Kasumi-1 (cell line): ENCODE measurements at places on chromosomes 5 and 9.

- no peak for DNase-seq
These were observed at the start of gene GDA for GRCh38 chr9:72149231-72149975. Gene GDA (plus strand): TSS chr9:72149440. CDS start chr9:72149560, 120 bp downstream.

- DNase-seq: no peak
These were observed 40.1 kb downstream of the TRPM6 start for GRCh38 chr9:74847478-74848152.

- no peak for DNase-seq
These were observed at the start of gene DCANP1 for GRCh38 chr5:135447298-135447929. Gene DCANP1 (minus strand): TSS chr5:135447348. CDS start chr5:135447108, 240 bp downstream.

GRCh38 chr5:146068977-146069779 lies 36.2 kb downstream of the PLAC8L1 start:
- no peak for DNase-seq

- DNase-seq: peak; percentile 19
These were observed 91.5 kb downstream of the WDR41 start for GRCh38 chr5:77400645-77401044.

DNA sequence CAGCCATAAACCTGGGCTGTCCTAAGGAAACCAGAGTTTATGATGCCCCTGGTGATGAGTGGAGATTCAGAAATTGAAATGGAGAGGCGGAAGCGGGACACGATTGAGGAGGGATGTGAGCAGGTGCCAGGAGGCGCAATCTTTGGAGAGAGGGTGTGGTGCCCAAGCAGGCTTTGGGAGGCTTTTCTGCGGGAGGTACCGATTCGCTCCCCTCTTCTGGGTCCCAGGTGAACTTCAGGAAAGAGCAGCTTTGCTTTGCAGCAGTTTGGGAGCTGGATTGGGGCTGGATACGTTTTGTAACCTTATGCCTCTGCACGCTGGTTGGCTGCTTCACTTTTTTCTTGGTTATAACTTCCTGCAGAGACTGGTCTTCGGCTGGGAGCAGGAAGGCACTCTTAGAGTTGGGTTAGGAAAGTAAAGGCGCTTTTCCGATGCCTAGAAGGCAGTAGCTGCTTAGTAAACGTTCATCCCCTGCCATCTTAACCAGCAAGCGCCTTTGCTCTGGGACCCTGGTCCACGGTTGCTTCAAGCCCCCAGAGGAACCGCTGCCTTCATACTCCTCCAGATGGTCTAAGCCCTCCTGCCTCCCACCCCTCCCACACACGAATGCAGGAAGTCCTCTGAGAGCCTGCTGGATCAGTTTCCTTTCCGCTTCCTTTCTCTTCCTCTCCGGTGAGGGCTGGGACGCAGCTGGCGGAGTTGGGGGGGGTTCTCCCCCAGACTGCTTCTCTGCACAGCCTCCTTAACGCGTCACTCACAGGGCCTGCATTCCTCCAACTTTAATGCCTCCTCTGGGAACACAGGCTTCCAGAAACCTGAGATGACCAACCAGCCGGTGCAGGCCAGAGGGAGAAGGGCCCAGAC lies 15.2 kb upstream of the NEK6 start:
- peak; percentile 97 for DNase-seq

DNA sequence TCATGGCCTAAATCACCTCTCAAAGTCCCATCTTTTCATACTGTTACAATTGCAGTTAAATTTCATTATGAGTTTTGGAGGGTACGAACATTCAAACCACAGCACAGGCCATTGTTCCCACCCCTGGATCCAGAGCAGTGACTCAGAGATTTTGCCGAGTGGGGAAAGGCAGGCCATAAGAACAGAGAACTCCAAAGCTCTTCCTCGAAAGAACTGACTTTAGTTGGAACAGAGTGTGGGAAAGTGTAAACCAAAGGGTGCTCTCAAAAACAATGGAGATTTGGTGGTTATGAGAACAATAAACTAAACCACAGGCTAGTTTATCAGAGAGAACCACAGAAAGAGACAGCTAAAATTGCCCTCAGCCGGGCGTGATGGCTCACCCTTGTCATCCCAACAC lies 19.4 kb upstream of the GRPEL2 start:
- DNase-seq: no peak

DNA sequence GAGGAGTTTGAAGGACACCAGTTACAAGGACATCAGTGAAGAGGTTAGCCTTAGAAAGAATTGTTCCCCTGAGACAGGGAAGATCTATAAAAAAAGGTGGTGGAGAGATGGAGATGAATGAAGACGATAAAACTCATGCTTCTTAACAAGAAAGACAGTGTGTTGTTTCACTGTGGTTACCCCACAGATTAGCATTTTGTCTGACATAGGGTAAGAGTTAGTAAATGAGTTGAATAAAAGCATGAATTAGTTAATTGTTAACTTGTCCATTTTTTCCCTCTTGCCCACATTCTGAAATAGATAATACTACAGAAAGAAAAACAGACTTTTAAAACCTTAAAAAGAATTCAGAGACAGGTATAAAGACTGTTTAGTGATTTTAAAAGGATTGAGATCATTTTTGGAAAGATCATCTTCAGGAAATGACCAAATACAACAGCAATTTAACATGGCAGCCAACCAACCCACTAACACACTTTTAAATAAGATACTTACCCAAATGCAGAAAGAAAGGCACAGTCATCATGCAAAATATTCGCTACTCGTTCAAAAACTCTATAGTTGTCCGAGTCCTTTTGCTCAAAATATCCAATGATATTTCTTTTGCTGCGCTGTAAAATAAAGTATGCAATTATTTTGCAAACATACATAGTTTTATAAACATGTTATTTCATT lies 78.5 kb downstream of the ERP44 start:
- DNase-seq: no peak

GRCh38 chr9:36584620-36585460 lies 12.1 kb downstream of the MELK start:
- DNase-seq: no peak

- DNase-seq: no peak
These were observed 190.8 kb downstream of the CDH12 start for GRCh38 chr5:22662391-22662790.

GRCh38 chr5:143196601-143197259 lies 206.8 kb downstream of the NR3C1 start:
- DNase-seq: no peak

- DNase-seq: no peak
These were observed 57.0 kb downstream of the FBN2 start for GRCh38 chr5:128480906-128481633.

DNA sequence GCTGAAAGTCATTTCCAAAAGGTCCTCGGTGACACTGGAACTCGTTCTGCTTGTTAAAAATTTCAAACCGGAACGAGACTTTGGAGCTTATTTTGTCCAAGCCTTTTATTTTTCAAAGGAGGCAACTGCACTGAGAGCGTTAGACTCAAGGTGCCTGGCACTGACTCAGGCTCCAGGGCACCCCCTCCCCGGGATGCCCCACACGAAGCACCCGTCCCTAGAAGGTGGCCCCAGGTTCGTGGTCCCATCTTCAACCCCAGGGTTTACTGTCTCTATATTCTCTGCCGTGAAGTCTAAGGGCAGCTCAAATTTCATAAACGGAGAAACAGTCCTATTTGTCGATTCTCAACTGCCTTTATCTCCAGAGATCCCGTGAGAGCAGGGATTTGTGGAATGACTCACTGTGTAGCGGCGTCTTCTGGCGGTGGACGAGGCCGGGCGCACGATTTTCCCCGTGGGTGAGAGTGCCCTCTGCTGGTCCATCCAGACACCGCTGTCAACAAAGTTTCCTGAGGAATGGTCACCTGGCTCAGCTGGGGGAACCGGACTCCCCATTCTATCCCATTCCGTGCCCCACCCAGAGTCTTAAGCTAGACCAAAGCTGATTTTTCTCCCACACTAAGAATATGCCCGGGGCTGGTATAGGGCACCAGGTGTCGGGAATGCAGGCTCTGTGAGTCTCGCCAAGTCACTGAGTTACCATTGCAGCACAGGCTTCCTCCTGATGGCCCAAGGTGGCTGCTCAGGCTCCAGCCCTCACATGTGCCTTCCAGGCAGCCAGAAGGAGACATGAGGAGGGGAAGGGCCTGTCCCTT lies 27.1 kb upstream of the SLC6A19 start:
- peak; percentile 36 for DNase-seq

- DNase-seq: no peak
These were observed 447.8 kb downstream of the MED10 start for GRCh38 chr5:5930561-5930960.

- no peak for DNase-seq
These were observed 7.3 kb downstream of the CEP72 start for GRCh38 chr5:619444-619843.

DNA sequence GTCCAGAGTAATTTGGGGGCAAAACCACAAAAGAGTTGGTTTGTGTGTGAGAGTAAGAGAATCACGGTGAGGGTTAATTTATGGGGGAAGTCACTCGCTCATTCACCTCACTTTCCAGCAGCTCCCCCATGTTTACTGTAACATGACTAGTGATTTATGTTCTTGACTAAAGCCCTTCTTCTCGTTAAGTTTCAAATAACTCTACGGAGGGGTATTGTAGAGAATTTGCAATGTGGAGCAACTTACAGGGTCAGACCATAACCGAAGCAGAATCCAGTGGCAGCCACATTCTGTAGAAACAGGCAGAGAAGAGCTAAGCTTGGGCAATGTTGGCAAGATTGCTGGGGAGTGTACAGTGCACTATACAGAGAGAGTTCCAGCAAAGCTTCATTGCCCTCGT lies 760.6 kb downstream of the IRX1 start:
- no peak for DNase-seq

- no peak for DNase-seq
These were observed 623.5 kb downstream of the PRR16 start for GRCh38 chr5:121087560-121087959.

- DNase-seq: no peak
These were observed 1337.2 kb downstream of the PTPRD start for GRCh38 chr9:9275601-9276000.

- no peak for DNase-seq
These were observed 55.3 kb downstream of the HMCN2 start for GRCh38 chr9:130320723-130321481.

DNA sequence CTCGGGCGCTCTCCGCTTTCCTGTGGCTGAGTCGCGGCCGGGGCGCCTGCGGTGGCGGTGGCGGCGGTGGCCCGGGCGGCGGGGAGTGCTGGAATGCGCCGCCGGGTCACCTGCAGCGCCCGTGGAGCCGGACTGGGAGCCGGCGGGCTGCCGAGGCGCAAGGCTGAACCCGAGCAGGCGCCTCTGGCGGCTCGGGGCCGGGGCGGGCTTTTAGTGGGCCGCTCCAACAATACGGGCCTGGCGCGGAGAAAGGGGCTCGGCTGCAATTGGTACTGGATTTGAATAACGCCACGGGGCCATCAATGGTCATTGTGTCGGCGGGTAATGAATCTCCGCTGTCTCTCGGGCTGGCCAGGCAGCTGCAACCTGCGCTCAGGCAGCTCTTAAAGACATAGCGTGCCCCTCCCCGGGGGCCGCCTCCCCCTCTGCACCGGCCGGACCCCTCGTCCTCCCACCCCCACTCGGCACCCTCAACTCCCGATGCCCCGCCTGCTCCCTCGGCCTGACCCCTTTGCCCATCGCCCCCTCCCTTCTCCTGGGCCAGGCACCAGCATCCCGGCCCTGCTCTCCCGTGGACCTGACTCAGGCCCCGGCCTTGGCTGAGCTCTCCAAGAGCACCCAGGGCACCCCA lies 22.1 kb downstream of the URM1 start:
- no peak for DNase-seq

DNA sequence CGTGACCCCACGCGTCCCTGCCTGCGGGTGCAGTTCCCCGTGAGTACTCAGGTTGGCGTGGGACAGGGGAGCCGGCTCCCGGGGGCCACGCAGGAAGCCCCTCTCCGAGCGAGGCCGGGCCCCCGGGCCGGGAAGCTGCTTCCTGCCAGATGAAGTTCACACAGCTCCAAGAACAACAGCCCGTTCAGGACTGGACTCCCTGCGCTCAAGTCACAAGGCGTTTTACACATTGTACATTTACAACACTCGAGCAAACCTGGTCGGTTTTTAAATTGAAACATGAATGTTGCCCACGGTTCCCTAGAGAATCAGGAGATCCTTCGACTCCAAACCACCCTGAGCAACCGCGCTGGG lies 22.4 kb downstream of the SLC9A3 start:
- DNase-seq: no peak

GRCh38 chr9:117546894-117547678 lies 132.2 kb upstream of the ASTN2 start:
- DNase-seq: no peak
